ENCODE measurements at places on chromosomes 7 and 10.
A peak's percentile ranks its signal among the peaks of the same experiment; 100 is the strongest.

- DNase-seq: no peak
Measured at GRCh38 chr10:124579011-124579399, 117.4 kb downstream of the LHPP start.

DNA sequence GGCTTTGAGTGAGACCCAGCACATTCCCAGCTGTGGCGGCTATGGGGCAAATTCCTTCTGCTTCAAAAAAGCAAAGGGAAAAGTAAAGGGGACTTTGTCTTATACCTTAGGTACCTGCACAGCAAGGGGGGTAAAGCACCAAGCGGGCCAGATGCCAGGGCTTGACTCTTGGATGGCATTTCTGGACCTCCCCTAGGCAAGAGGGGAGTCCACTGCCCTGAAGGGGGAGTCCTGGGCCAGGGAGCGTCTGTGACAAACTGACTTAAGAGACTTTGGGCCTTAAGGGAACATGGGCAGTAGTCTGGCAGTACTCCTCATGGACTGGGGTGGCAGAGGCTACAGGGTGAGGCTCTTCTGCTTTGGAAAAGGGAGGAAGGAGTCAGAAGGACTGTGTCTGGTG is 16.1 kb upstream of the FOXI2 start:
- DNase-seq: no peak

GRCh38 chr10:109030581-109031210 is 892.6 kb downstream of the XPNPEP1 start:
- DNase-seq: no peak

- DNase-seq: no peak
Measured at GRCh38 chr7:81932936-81933335, 163.1 kb upstream of the HGF start.

GRCh38 chr10:69352569-69353264 is 64.0 kb downstream of the TACR2 start:
- peak; percentile 43 for DNase-seq
